ENCODE measurements at places on chromosomes 16 and 17. TPM values are rescaled to one million over a fixed set of nuclear protein-coding genes. Genes with fewer than 3 reads are reported as not detected.

- peak; percentile 63 for DNase-seq
These were observed 128.4 kb upstream of the TNRC6C start for GRCh38 chr17:77829843-77830799.

- DNase-seq, result no peak
These were observed 90.1 kb downstream of the TMEM132E start for GRCh38 chr17:34669511-34669910.

- no peak for DNase-seq
These were observed 1265.1 kb downstream of the CDH8 start for GRCh38 chr16:60771138-60771537.

Gene APOH
- 0.63 TPM for total RNA-seq

GRCh38 chr17:20073055-20073979 is 64.2 kb downstream of the SPECC1 start:
- peak; percentile 56 for DNase-seq

Gene ZMYND15
- total RNA-seq, result 25.2 TPM

Gene ITGAL
- 2.8 TPM for total RNA-seq

All from testis (tissue), 5 donors.